Neural crest cell (in vitro differentiated cells): ENCODE measurements at places on chromosomes 11 and 22. TPM values are rescaled to one million over a fixed set of nuclear protein-coding genes. Genes with fewer than 3 reads are reported as not detected.

- peaks cover 4% of the 10 kb centered on the region for H3K36me3 ChIP-seq
- H3K4me1 ChIP-seq, result no peaks in the 10 kb centered on the region
- no peak for DNase-seq
- no peak overlapping the region for H3K27ac ChIP-seq
- no peak overlapping the region for H3K4me3 ChIP-seq
Observed at GRCh38 chr11:8566613-8567210, 27.3 kb downstream of the STK33 start.

DNA sequence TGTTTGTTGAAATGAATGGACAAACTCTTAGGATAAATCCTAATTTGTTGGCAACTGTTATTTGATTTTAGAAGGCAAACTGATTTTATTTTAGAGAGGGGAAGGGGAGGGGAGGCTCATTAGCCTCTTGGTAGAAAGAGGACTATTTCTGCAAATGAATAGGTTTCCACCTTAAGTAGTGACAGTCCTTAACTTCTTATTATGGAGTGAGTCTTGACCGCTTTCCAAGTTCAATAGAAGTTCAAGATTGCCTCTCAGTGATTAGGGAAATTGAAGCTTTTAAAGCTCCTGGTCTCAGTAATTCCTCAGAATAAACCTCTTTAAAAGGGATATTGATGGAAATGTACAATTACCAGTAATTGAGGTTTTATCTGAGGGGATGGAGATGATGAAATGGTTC, 55.7 kb downstream of the PANX1 start:
- peaks cover 8% of the 10 kb centered on the region for H3K4me1 ChIP-seq
- no peak overlapping the region for H3K4me3 ChIP-seq

- no peaks in the 10 kb centered on the region for H3K27me3 ChIP-seq
- H3K4me1 ChIP-seq, result peaks cover 35% of the 10 kb centered on the region
- no peak overlapping the region for H3K4me3 ChIP-seq
- no peak overlapping the region for H3K27ac ChIP-seq
Observed at GRCh38 chr11:70656252-70656651, 257.9 kb downstream of the CTTN start.

- H3K27ac ChIP-seq, result no peak overlapping the region
- H3K27me3 ChIP-seq, result peaks cover 6% of the 10 kb centered on the region
- no peak overlapping the region for H3K4me3 ChIP-seq
- DNase-seq, result no peak
Observed at GRCh38 chr11:119873761-119874421, 144.9 kb upstream of the NECTIN1 start.

GRCh38 chr11:78228467-78228866, 39.7 kb downstream of the USP35 start:
- DNase-seq, result no peak
- no peaks in the 10 kb centered on the region for H3K27me3 ChIP-seq
- H3K27ac ChIP-seq, result no peak overlapping the region
- no peaks in the 10 kb centered on the region for H3K4me1 ChIP-seq
- no peak overlapping the region for H3K4me3 ChIP-seq
- H3K36me3 ChIP-seq, result peaks cover 14% of the 10 kb centered on the region

DNA sequence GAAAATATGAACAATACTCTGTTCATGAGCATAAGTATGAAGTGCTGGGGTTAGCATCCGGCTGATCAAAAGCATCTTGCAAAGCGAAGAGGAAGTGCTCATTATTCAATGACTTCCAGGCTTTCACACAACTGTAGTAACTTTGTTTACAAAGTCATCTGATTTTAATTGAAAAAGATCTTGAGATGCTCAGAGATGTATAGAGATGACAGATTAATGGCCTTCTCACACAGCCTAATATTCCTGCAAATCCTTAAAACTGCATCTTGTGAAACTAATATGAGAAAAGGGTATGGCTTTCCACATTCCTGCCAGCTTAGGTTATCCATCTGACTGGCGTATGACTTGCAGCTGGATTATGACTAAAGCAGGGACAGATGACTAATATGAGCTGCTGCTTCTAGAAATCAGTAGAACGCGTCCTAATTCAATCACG, 125.4 kb downstream of the CASP12 start:
- H3K4me3 ChIP-seq, result no peak overlapping the region
- no peak for DNase-seq
- no peaks in the 10 kb centered on the region for H3K27me3 ChIP-seq
- H3K36me3 ChIP-seq, result no peaks in the 10 kb centered on the region
- H3K27ac ChIP-seq, result peak overlapping the region; percentile 76

GRCh38 chr11:34680206-34680605, 59.3 kb downstream of the EHF start:
- no peak overlapping the region for H3K4me3 ChIP-seq
- H3K36me3 ChIP-seq, result no peaks in the 10 kb centered on the region
- no peaks in the 10 kb centered on the region for H3K4me1 ChIP-seq
- no peak overlapping the region for H3K27ac ChIP-seq

Gene UBQLN3
- not detected in 2 replicates for total RNA-seq

Gene A4GALT
- 0.35 and 0.39 TPM in 2 replicates for total RNA-seq

DNA sequence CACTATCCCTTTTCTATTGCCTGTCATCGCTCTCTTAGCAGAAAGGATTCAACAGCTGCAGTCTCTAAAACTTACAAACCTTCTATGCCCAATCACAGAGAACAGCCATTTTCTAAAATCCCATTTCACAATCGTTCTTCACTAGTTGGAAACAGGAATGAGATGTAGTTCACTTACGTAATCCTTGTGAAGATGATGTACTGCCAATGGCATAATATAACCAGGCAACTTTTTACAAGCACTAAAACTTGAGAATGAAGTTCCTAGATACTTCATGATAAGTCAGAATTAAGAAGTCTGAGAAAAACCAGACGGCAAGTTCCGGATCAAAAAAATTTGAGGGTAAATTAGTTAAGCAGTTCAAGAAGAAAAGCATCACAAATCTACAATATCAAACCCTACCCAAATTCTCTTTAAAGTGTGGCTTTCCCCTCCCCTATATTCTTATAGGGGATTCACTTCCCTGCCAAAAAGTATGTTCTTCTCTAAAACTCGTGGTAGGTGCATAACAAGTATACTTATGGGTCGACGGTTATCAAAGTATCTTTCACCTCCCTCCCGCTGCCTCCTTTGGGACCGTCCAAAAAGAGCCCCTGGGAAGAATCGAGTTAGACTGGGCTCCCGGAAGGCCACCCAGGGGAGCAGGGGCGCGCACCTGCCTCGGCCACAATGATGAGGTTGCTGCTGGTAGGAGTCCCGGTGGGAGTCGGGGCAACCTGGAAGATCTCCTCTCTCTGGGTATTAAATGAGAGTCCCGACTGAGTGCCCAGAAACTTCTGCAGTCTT, 666 bp downstream of the MSANTD4 start:
- peak overlapping the region; percentile 31 for H3K27ac ChIP-seq
- peaks cover 2% of the 10 kb centered on the region for H3K36me3 ChIP-seq
- H3K4me3 ChIP-seq, result peak overlapping the region; percentile 97
- H3K4me1 ChIP-seq, result peaks cover 39% of the 10 kb centered on the region
- peaks cover 4% of the 10 kb centered on the region for H3K27me3 ChIP-seq

Gene ZC3H12C
- 14.4 TPM in 2 replicates for total RNA-seq

DNA sequence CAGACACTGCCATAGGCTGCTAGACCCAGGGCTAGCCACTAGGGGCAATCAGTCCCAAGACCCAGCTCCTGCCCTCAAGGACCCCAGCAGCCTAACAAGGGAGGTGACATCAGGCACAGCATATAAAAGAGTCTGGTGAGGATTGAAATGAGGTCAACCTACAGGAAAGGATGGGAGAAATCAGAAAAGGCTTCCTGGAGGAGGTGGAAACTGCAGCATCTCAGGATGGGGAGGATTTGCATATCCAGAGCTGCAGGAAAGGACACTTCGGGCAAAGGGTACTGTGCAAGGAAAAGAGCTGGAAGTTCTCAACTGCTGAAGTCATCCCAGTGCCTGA, 2.9 kb upstream of the ARFGAP2 start:
- H3K27ac ChIP-seq, result no peak overlapping the region
- H3K27me3 ChIP-seq, result peaks cover 21% of the 10 kb centered on the region
- peak; percentile 47 for DNase-seq
- peak overlapping the region; percentile 47 for H3K4me3 ChIP-seq
- H3K4me1 ChIP-seq, result peaks cover 29% of the 10 kb centered on the region

Gene NLRP6
- not detected in 2 replicates for total RNA-seq

Gene DERL3
- 5.7 TPM in 2 replicates for total RNA-seq

Gene DCHS1
- total RNA-seq, result 37.5 and 40.4 TPM in 2 replicates

GRCh38 chr11:16977136-16977993, 36.8 kb downstream of the PLEKHA7 start:
- no peak for DNase-seq
- peaks cover 6% of the 10 kb centered on the region for H3K27me3 ChIP-seq
- no peak overlapping the region for H3K4me3 ChIP-seq
- peak overlapping the region; percentile 29 for H3K27ac ChIP-seq

Gene CCDC89
- not detected in 2 replicates for total RNA-seq

- H3K27ac ChIP-seq, result no peak overlapping the region
- DNase-seq, result no peak
- H3K4me3 ChIP-seq, result no peak overlapping the region
- H3K27me3 ChIP-seq, result no peaks in the 10 kb centered on the region
Observed at GRCh38 chr11:114977651-114978050, 299.3 kb downstream of the NXPE2 start.

Gene MYO7A
- 2.1 and 2.5 TPM in 2 replicates for total RNA-seq

DNA sequence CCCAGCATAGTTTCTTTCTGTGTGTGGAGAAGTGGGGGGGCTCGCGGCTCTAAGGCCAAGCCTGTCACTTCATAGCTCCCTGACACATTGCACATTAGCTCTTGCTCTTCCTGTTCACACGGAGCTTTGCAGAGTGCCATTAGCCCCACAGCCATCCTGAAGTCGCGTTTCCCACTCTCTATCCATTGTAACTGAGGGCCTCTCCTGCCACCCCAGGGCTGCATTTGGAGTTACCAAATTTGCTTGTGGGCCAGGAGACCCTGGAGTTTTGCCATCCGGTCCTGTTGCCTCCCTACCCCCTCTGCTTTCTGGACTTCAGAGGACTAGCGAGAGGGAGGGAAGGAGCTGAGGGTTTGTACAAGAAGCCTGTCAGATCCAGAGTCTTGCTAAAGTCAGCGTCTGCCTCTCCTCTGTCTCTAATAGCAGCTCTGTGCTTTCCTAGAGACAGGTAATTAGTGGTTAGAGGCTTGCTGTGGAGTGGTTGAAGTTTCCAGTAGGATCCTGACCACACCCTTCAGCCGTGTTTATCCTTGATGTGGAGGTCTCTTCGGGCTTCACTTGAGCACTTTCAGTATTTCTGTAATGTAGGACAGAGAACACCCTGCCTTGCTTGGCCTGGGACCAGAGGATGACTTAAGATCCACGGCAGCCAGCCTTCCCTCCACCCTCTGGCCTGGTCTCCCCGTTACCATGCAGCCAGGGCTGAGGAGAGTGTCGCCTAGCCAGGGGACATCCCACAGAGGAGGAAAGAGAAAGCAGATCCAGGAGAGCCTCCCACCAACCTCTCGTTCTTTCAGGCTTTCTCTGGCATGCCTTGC, 14.1 kb downstream of the DCPS start:
- DNase-seq, result no peak
- no peaks in the 10 kb centered on the region for H3K27me3 ChIP-seq
- peak overlapping the region; percentile 29 for H3K27ac ChIP-seq
- H3K36me3 ChIP-seq, result peaks cover 16% of the 10 kb centered on the region
- peaks cover 27% of the 10 kb centered on the region for H3K4me1 ChIP-seq
- H3K4me3 ChIP-seq, result no peak overlapping the region

- H3K4me3 ChIP-seq, result no peak overlapping the region
- H3K27ac ChIP-seq, result no peak overlapping the region
- no peaks in the 10 kb centered on the region for H3K36me3 ChIP-seq
- peaks cover 2% of the 10 kb centered on the region for H3K27me3 ChIP-seq
Observed at GRCh38 chr11:8056810-8057463, 24.1 kb upstream of the TUB start.

- H3K36me3 ChIP-seq, result no peaks in the 10 kb centered on the region
- no peak overlapping the region for H3K4me3 ChIP-seq
- H3K4me1 ChIP-seq, result peaks cover 31% of the 10 kb centered on the region
- H3K27ac ChIP-seq, result no peak overlapping the region
- DNase-seq, result no peak
- no peaks in the 10 kb centered on the region for H3K27me3 ChIP-seq
Observed at GRCh38 chr11:46981436-46981835, 44.9 kb downstream of the CSTPP1 start.
